AG09319 (cell line): ENCODE measurements at places on chromosomes 16 and 17.

DNA sequence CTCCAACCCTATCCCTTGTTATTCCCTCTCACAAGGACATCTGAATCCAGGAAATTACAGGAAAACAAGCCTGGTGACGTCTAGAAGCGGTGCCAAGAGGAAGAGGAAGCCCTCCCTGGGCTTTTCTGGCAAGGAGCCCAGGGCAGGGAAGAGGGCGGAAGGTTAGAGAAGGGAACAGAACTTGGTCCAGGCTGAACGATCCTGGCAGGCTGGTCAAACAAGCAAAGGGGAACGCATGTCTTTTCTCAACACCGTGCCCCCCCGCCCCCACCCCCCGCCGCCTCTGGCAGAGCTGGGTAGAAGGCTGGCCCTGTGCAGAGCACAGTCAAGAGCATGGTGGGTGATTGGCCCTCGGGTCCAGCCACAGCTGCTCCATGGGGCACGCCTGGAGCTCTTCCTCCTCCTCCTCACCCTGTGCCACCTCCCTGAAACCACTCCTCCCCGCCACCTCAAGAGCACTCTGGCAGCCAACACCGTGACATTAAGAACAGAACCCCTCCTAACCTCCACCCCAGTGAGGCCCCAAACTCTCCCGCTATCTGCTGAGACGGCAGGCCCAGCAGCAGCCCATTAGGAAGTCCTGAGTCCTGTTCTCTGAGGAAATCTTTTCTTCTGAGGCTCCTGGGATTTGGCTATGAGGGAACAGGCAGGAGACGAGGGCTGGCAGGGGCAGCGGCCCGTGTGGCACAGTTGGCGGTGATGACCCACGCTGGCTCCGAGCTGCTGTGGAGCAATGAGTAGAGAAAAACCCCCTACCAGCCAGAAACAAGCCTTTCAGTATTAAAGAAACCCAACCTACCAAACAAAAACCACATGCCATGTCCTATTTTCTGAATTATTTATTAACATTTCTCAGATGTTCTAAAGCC, 7.3 kb downstream of the C16orf86 start:
- DNase-seq: no peak

GRCh38 chr17:75902406-75902805, 2.3 kb downstream of the MRPL38 start:
- DNase-seq: no peak

- peak; percentile 63 for DNase-seq
These were observed 116.5 kb upstream of the ADAMTS18 start for GRCh38 chr16:77551357-77551756.

GRCh38 chr16:20740007-20740883, 1.4 kb downstream of the THUMPD1 start:
- no peak for DNase-seq

DNA sequence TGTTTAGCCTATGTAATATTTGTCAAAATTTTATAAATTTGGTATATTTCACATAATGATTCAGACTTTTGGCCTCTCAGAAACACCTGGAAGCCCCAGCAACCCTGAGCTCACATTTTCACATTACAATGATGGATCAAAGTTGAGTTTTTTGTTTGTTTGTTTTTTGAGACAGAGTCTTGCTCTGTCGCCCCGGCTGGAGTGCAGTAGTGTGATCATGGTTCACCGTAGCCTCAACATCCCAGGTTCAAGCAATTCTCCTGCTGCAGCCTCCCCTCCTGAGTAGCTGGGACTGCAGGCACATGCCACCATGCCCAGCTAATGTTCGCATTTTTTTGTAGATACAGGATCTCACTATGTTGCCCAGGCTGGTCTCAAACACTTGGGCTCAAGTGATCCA, 10.6 kb upstream of the VAT1L start:
- no peak for DNase-seq

- no peak for DNase-seq
These were observed 640.4 kb downstream of the CDH11 start for GRCh38 chr16:64481497-64481896.

- DNase-seq: no peak
These were observed 89.5 kb upstream of the BCAR1 start for GRCh38 chr16:75340741-75341491.

- DNase-seq: no peak
These were observed 47.7 kb upstream of the ZNF750 start for GRCh38 chr17:82887255-82888164.
